Activated CD8-positive, alpha-beta memory T cell treated with anti-CD3 and anti-CD28 coated beads, Interleukin-2, amount 50 U/mL, for 48 hours (primary cell): ENCODE measurements at places on chromosomes 11 and 22.

- no peak for DNase-seq
Measured at GRCh38 chr22:28969401-28970168, 86.2 kb downstream of the ZNRF3 start.

DNA sequence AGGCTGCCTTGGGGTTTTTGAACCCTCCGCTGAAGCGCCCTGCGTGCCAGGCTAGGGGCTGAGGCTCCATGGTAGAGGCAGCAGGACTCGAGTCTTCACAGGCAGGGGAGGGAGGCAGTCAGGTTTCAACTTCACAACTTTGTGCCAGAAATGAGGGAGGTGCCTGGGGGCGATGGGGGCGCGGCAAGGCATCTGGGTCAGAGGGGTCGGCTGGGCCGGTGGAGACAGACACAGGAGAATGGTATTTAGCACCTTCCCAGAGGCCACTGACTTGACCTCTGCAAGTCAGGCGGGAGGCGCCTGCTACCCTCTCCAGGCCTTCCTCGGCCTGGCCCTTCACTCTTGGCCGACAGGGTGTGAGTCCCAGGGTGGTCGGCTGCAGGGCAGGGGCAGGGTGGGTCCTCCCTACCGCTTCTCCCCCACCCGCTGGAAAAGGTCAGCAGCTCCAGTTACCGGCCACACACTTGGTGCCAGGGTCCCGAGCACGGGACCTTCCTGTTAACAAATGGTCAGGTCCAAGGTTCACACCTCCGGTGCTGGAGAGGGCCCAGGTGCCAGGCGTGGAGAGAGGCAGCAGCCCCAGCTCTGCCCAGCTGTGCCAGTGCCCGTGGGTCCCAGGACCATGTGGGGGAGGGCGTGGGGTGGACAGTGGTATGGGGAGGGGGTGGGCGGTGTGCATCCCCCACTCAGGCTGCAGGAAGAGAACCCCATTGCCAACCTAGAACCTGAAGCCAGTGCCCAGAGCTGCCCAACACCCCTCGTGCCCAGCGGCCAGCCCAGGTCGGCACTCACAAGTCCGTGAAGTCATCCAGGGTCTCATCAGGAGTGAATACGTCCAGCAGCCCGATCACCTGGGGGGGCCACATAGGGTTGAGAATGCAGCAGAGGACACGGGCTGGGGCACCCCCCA is 3.8 kb downstream of the MAPK12 start:
- DNase-seq = no peak

DNA sequence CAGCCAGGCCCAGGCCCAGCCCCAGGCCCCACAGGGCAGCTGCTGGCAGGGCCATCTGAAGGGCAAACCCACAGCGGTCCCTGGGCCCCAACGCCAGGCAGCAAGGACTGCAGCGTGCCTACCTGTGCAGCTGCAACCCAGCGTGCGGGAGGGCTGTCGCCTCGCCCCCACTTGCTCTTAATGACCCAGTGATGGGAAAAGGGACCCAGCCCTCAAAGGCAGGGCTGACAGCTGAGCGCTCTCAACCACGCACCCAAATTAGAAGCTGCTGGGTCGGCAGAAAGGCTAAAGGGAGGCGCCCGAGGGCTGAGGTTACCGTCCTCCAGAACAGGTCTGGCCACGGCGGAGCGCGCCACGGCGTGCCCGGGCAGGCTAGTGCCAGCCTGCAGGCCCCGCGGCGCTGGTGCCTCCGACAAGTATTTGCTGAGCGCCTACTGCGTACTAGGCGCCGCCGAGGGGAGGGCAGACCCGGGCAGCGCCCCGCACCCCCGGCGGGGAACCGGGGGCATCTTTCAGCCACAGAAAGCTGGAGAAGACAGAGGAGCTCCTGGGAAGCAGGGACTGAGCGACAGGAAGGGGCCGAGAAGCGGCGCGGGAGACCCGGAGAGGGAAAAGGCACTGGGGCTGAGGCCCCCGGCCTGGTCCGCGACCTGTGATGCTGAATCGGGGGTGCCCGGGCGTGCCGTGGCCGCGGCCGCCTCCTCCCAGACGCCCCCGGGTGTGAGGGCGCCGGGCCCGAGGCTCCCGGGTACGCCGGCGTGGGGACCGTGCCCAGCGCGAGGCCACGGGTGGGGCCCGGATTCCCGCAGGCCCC is 773 bp downstream of the HRAS start:
- peak; percentile 69 for DNase-seq

DNA sequence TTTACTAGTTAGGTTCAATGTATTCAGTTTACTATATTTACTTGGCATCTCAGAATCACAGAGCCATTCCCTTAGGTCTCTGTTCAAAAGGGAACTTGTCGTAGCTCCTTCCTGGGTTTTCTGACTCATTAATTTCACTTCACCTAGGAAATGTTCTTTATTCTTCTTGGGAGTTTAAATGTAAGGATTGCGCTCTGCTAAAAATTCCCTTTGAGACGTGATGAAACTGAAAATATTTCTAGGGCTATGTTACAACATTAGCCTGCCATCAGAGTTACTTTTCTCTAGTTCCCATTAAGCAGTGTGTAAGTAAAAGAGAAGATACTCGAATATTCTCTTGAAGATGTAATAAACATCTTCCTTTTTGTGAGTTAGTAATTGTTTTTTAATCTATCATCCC is 209.5 kb downstream of the CASP12 start:
- no peak for DNase-seq

- no peak for DNase-seq
Measured at GRCh38 chr22:24118689-24119384, 62.5 kb upstream of the SUSD2 start.

- DNase-seq = no peak
Measured at GRCh38 chr11:124920356-124920755, 1.3 kb downstream of the HEPN1 start.

- DNase-seq = no peak
Measured at GRCh38 chr11:68224606-68225005, 11.5 kb upstream of the KMT5B start.

GRCh38 chr11:43898574-43898973 is 17.9 kb downstream of the ALKBH3 start:
- no peak for DNase-seq

DNA sequence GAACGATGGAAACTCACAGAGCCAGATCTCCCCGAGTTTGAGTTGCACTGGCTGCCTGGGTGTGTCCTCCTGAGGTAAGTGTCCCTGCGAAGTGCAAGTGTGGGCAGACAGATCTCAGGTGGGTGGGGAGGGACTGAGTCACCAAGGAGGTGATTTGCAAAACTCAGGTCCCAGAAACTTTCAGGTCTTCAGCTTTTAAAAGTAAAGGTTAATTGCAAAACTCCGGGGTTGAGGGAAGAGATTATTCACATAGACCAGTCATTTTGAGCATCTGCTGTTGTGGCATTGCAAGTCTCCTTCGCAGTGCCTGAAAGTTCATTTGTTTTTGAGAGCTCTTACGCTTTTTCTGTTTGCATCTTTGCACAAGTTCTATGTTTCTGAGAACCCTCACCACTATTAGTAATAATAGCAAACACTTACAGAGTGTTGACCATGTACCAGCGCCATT is 7.1 kb downstream of the CD44 start:
- DNase-seq = peak; percentile 80

DNA sequence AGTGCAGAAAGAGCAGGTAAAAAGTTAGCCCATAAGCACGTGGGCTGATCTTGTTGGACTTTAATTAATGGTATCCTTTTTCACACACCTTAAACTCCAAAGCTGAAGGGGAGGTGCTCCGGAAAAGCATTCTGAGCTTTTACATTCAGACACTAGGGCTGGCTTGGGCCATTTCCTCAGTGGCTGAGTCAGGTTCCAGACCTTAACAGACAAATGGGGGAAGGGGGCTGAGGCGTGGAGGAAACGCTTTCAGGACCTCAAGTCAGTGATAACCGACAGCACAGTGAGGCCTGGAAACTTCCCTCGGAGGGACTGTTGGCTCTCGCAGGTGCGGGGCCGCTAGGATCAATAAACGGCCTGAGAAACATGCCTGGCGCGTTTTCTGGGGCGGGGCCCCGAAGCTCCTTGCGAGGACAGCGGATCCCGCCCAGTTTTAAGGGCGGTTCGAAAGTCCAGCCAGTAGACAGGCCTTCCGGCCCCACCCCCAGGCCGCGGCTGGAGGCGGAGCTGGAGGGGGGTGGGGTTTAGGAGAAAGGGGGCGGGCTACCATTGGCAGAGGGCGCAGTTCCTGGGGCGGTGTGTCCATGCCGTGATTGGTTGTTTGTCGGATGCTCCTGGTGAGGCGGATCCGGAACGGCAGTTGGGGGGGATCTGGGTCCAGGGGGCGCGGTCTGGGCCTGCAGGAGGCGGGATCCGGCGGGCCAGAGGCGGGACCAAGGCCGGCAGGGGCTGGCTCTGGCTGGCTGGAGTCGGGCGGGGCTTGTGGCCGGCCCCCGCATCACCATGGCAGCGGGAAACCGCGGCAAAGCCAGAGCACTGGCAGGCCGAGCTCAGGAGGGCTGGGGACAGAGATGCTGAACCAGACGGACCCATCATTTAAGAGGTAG is 8.0 kb downstream of the C11orf52 start:
- DNase-seq = peak; percentile 95

DNA sequence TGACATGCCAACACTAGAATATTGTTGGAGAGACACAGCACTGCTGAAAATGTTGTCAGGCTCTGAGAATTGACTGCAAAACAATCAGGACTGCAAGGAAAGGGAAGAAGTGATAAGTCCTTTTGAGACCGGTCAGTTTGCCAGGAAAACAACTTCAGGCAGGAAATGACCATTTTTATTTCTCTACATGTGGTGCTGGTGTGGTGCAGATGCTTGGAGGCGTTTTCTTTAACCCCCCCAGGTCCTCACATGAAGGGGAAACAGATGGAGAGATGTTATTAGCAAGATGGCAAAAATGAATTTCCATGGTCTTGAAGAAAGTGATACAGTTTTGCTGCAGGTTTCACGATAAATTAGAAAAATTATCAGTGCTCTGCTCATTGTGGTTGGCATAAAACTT is 5.7 kb downstream of the AP2A2 start:
- DNase-seq = no peak

GRCh38 chr22:25777870-25778269 is 35.9 kb downstream of the MYO18B start:
- DNase-seq = no peak

- DNase-seq = no peak
Measured at GRCh38 chr22:27624705-27625104, 176.9 kb downstream of the MN1 start.

GRCh38 chr11:30990625-30991296 is 378.8 kb downstream of the DCDC1 start:
- DNase-seq = no peak

- DNase-seq = no peak
Measured at GRCh38 chr11:115084231-115084630, 405.9 kb downstream of the NXPE2 start.

DNA sequence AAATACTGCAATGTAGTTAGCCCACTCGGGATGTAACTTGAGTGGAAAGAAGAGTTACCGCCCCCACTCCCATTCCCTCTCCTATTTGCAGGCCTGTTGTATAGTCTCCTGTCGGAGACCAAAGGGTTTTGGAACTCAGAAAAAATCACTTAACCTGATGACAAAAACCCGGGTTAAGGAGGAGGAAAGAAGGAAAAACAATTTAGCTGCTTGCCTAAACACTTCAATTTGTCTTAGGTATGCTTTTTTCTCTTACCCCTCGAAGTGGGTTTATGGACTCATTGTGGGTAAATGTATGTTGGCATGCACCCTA is 2.2 kb downstream of the YAP1 start:
- DNase-seq = no peak

- peak; percentile 81 for DNase-seq
Measured at GRCh38 chr22:17120281-17120680, 879 bp downstream of the TMEM121B start.

GRCh38 chr11:118006153-118006534 is 19.9 kb downstream of the IL10RA start:
- no peak for DNase-seq

DNA sequence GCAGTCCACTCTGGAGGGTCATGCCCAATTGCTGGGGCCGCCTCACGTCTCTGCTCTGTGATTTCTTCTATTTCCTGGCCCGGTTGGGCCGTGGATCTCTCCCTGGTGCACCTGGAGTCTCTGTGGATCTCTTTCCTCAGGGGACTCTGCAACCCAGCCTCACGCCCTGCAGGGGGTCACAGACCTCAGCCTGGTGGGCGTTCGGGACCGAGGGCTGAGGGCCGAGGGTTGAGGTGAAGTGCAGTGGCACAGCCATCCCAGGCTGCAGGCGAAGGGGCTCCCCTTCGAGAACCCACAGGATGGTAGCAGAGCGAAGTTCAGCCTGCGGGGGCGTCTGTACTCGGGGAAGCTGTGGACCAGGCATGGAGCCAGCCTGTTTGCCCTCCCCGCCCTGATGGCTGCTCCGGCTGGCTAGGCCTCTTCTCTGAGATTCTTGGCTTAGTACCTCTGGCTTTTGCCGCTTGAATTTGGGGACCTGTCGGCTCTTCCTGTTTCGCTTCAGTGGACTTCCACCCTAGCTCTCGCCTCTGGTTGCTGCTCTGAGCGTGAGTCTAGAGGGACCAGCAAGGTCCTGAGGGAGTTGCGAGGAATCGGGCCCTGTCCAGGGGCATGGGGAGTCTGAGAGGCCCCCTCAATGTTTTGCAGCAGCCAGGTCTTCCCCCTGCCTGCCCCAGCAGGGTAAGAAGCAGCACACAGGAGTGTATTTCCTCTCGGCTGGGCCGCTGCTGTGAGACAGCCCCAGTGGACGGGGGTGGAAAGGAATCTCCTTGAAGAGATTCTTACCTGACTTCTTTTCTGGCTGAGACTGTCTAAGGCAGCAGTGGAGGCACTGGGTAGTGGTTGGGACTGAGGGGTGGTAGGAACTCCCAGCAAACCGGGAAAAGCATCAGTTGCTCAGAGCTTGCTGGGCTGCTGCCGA is 140.8 kb downstream of the TBC1D22A start:
- no peak for DNase-seq

- no peak for DNase-seq
Measured at GRCh38 chr11:32430568-32431381, 4.6 kb downstream of the WT1 start.

- no peak for DNase-seq
Measured at GRCh38 chr11:83311701-83312100, 25.5 kb upstream of the CCDC90B start.

DNA sequence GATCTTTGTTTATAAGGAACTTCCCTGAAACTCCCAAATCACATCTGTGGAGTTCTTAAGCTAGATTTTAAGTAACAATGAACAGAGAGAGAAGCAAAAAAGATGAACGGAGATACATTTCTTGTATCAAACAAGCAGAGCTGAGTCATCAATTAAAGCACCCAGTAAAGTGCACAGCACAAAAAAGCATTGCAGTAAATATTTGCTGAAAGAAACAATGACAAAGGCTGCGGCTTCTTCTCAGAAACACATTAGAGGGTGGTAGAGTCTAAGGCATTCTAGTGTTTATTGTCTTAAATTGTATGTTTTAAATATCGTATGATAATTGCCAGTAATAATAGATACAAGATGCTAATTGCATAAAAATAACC is 941.6 kb upstream of the CHORDC1 start:
- no peak for DNase-seq

GRCh38 chr22:31526270-31526669 is 29.9 kb downstream of the SFI1 start:
- peak; percentile 65 for DNase-seq

GRCh38 chr22:42676059-42676607 is 26.9 kb upstream of the CYB5R3 start:
- DNase-seq = no peak
